ENCODE measurements at places on chromosomes 5 and 9. TPM values are rescaled to one million over a fixed set of nuclear protein-coding genes. Genes with fewer than 3 reads are reported as not detected.
A peak's percentile ranks its signal among the peaks of the same experiment; 100 is the strongest.

GMCL2 gene
- not detected for total RNA-seq

CCL28 gene
- total RNA-seq, result under 0.01 TPM

CCDC192 gene
- not detected for total RNA-seq

CDX1 gene
- 0.18 TPM for total RNA-seq

ADAMTS6 gene
- 173 TPM for total RNA-seq

KCTD16 gene
- 1.4 TPM for total RNA-seq

AHRR gene
- 15.6 TPM for total RNA-seq

MARCHF3 gene
- total RNA-seq, result 18.8 TPM

ASS1 gene
- 31.1 TPM for total RNA-seq

DOCK2 gene
- total RNA-seq, result 1.4 TPM

GNA14 gene
- under 0.01 TPM for total RNA-seq

GRCh38 chr9:86563350-86563749 is 209.1 kb upstream of the TUT7 start:
- H3K4me3 ChIP-seq, result no peak overlapping the region
- no peaks in the 10 kb centered on the region for H3K27me3 ChIP-seq
- H3K36me3 ChIP-seq, result no peaks in the 10 kb centered on the region
- no peak overlapping the region for H3K27ac ChIP-seq
- H3K4me1 ChIP-seq, result peaks cover 5% of the 10 kb centered on the region
- peak; percentile 73 for DNase-seq

DNA sequence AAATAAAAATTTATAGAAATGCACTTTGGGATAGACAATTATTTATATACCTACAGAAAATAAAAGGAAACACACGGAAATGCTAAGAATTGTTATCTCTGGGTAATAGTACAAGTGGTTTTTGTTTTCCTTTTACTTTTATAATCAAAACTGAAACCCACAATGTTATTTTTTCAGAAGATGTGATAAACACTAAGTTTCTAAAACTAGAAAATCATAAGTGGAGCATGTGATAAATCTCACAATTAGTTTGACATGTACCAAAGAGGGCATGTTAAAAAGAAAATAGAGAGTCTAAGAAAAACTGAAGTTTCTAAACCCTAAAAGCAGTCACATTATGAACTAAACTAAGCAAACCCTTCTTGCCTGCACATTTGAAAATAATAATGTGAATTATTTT is 61.1 kb downstream of the OXCT1 start:
- no peak for DNase-seq
- no peaks in the 10 kb centered on the region for H3K4me1 ChIP-seq
- no peak overlapping the region for H3K4me3 ChIP-seq

DNA sequence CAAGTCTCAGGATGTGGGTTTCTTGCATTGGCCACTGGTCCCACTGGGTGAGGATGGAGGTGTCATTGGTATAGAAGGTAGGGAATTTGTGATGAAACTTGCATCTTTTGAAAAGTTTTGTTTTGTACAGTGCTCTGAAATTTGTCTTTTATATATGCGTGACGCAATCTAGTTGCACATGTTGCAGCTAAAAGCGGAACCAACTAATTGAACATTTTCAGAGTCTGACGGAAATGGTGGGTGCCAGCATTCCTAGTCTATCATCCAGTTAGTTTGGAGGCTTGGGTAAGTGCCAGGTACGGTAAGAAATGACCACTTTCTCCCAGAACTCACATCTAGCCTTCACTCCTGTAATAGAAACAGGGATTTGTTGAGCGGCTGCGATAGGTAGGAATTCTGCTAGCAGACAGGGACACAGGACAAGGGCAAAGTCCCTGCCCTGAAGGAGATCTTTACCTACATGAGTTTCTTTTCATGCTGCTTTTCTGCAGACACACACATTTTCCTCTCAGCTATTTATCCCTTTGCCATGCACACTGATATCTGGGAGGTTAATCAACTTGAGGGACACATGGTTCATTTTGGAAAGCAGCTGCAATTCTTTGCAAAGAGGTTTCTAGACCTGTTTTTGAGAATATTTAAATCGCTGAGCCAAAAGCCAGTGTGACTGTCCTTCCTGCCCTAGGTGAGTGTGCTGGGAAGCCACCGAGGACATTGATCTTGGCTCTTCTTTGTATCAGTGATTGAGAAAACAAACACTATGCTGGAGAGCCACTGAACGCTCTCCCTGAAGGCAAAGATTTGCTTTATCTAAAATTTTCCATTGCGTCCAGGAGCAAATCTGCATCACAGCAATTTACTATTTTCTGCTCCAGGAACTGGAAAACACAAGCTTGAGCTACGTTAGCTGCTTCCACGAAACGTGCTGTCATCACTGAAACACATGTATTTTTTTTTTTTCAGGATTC is 89.7 kb downstream of the DAP start:
- peaks cover 2% of the 10 kb centered on the region for H3K27me3 ChIP-seq
- DNase-seq, result no peak
- H3K4me3 ChIP-seq, result no peak overlapping the region
- no peak overlapping the region for H3K27ac ChIP-seq
- H3K4me1 ChIP-seq, result no peaks in the 10 kb centered on the region
- H3K36me3 ChIP-seq, result no peaks in the 10 kb centered on the region

DNA sequence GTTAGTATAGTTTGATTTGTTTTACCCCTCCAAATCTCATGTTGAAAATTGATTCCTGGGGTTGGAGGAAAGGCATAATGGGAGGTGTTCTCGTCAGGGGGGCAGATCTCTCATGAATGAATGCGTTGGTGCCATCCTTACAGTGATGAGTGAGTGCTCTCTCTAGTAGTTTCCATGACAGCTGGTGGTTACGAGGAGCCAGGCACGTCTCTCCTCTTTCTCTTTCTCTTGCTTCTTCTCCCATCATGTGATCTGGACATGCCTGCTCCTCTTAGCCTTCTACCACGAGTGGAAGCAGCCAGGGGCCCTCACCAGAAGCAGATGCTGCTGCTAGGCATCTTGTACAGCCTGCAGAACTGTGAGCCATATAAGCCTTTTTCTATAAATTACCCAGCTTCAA is 454.1 kb downstream of the EFNA5 start:
- no peak overlapping the region for H3K4me3 ChIP-seq
- H3K36me3 ChIP-seq, result no peaks in the 10 kb centered on the region
- no peak for DNase-seq
- H3K27ac ChIP-seq, result no peak overlapping the region

GRCh38 chr9:122342323-122343050 is 28.3 kb upstream of the PTGS1 start:
- H3K4me1 ChIP-seq, result peaks cover 2% of the 10 kb centered on the region
- DNase-seq, result no peak
- H3K4me3 ChIP-seq, result no peak overlapping the region
- no peak overlapping the region for H3K27ac ChIP-seq
- H3K27me3 ChIP-seq, result peaks cover 21% of the 10 kb centered on the region

GRCh38 chr5:158049459-158049858 is 190.5 kb upstream of the CLINT1 start:
- no peaks in the 10 kb centered on the region for H3K4me1 ChIP-seq
- H3K4me3 ChIP-seq, result no peak overlapping the region
- DNase-seq, result no peak
- no peaks in the 10 kb centered on the region for H3K36me3 ChIP-seq

- no peak overlapping the region for H3K27ac ChIP-seq
- H3K27me3 ChIP-seq, result peaks cover 4% of the 10 kb centered on the region
- H3K36me3 ChIP-seq, result no peaks in the 10 kb centered on the region
Measured at GRCh38 chr5:111635916-111636570, 121.0 kb downstream of the NREP start.

DNA sequence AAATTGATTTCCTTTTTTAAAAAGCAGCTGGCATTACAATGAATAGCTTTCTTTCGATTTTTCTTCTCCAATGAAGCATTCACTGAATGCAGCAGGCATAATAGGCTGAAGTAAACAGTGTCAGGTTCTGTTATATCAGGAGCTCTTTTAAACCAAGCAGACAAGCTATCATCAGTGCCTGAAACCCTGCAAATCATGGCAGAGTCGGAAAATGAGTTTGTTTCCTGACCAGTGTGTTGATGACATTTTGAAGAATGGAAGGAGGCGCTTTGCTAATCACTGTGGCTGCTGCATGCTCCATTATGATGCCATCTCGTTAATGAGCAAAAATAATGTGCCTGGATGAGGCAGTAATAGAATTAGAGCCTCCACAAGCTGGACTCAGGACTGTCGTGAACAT is 284.5 kb downstream of the ZNF608 start:
- H3K27me3 ChIP-seq, result no peaks in the 10 kb centered on the region
- H3K36me3 ChIP-seq, result no peaks in the 10 kb centered on the region
- DNase-seq, result no peak
- H3K27ac ChIP-seq, result no peak overlapping the region
- H3K4me1 ChIP-seq, result peaks cover 3% of the 10 kb centered on the region

GRCh38 chr5:14415024-14415697 is 166.4 kb upstream of the OTULINL start:
- H3K36me3 ChIP-seq, result peaks cover 73% of the 10 kb centered on the region
- H3K27me3 ChIP-seq, result no peaks in the 10 kb centered on the region
- peaks cover 43% of the 10 kb centered on the region for H3K4me1 ChIP-seq
- no peak for DNase-seq
- no peak overlapping the region for H3K4me3 ChIP-seq

DNA sequence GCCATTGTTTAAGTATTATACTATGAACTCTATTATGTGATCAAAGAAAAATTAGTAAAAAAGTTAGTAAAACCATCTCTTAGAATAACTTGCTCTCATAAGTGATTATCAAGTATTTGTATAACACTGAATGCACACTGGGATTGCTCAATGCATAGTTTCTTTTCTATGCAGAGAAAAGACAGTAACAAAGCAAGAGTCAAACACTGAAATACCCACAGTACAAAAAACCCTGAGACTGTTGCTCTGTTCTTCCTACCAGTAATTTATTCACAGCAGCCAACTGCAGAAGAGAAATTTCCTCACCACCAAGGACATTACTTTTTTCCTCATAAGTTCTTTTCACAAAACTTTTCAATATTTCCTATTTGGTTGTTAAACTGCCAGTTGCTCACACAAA is 634.4 kb downstream of the DTWD2 start:
- H3K27ac ChIP-seq, result no peak overlapping the region
- no peak for DNase-seq
- no peaks in the 10 kb centered on the region for H3K36me3 ChIP-seq
- no peaks in the 10 kb centered on the region for H3K4me1 ChIP-seq
- H3K27me3 ChIP-seq, result no peaks in the 10 kb centered on the region
- H3K4me3 ChIP-seq, result no peak overlapping the region

- no peak for DNase-seq
- no peaks in the 10 kb centered on the region for H3K36me3 ChIP-seq
- no peak overlapping the region for H3K27ac ChIP-seq
- no peaks in the 10 kb centered on the region for H3K4me1 ChIP-seq
- H3K27me3 ChIP-seq, result no peaks in the 10 kb centered on the region
Measured at GRCh38 chr5:161549106-161549505, 2.6 kb upstream of the GABRB2 start.

- no peak overlapping the region for H3K4me3 ChIP-seq
- H3K27ac ChIP-seq, result no peak overlapping the region
- no peaks in the 10 kb centered on the region for H3K4me1 ChIP-seq
- H3K27me3 ChIP-seq, result no peaks in the 10 kb centered on the region
Measured at GRCh38 chr5:171840711-171841522, 55.3 kb downstream of the SMIM23 start.

Measured in IMR-90 (cell line).